ENCODE measurements at places on chromosomes 11 and 22.

GRCh38 chr22:48489551-48490499 is 1337.8 kb downstream of the BRD1 start:
- DNase-seq: no peak

- no peak for DNase-seq
Measured at GRCh38 chr22:42608823-42609361, 5.8 kb downstream of the POLDIP3 start.

DNA sequence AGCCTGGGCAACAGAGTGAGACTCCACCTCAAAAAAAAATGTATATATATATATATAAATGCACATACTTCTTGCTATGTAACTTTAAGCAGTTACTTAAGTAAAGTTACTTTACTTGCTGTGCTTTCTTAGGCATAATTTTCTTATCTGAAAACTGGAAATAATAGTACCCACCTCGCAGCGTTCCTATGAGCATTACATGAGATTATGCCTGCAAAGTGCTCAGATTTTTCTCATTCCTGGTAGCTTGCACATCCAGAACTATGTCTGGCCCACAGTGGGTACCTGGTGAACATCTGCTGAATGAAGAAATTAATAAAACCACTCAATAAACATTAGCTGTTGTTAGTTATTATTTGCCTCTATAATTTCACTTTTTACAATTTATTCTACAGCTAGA is 6.1 kb upstream of the ROBO3 start:
- no peak for DNase-seq

DNA sequence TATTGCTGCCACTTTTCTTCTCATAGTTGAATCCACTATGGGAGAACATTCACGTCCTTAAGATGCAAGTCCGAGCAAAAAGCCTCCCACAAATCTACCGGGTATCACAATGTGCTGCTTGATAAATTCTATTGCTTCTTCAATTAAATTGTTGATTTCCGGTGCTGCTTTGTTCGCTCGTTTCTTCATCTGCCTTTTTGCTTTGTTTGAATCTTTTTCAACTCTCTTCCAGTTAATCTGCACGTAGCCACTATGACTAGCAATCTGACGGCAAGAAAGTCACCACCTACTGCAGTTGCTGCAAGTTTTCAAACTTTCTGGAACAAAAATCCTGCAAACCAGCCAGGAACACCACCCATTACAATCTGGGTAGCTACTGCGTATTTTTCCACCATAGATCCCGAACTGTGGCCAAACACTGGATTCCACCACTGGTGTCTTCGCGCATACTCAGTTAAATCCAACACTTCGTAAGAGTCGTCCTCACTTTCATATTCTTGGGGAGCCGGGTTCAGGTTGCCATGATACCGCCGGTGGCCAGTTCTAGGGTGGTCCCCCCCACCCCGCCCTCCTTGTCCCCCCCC is 59.1 kb downstream of the CLMP start:
- DNase-seq: no peak

DNA sequence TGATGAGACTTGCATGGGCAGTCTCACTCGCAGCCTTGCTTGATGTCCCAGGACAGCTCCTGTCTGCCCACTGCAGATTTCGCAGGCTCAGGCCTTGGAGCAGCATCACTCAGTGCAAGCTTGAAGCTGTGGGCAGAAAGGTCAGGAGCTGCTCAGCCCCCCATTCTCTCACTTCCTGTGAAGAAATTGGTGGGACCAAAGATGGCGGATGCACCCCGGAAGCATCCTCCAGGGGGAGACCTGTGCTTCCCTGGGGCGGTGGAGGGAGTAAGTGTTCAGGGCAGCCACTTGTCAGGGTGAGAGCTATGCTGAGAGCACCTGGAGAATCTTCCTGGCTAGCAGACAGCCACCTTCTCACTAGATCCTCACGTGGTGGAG is 11.3 kb downstream of the PLAAT2 start:
- no peak for DNase-seq

DNA sequence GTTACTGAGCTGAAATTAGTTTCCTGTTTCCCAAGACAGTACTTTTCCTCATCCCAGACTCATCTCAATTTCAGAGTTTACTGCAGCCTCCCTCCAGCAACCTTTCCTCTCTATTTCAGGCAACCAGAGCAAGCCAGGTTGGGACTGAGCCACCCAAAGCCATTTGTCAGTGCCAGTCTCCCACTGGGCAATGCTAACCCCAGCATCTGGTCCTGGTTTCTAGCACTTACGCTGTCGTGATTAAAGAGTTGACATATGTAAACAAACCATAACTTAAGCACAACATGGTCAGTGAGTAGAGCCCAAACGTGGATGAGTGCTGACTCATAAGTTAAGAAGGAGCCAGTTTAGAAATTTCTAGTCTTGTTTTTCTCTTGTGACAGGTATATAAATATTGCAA is 119.6 kb upstream of the BLID start:
- no peak for DNase-seq

GRCh38 chr11:46162700-46163099 is 41.4 kb upstream of the PHF21A start:
- no peak for DNase-seq

Data from CD4-positive, alpha-beta T cell treated with Interleukin-6 at 100 ng/mL for 8 hours (primary cell).